Osteoblast (primary cell): ENCODE measurements at places on chromosomes 12 and 14. TPM values are rescaled to one million over a fixed set of nuclear protein-coding genes. Genes with fewer than 3 reads are reported as not detected.

MANSC4 gene
- total RNA-seq = not detected in 2 replicates

PROX2 gene
- not detected in 2 replicates for total RNA-seq

DNA sequence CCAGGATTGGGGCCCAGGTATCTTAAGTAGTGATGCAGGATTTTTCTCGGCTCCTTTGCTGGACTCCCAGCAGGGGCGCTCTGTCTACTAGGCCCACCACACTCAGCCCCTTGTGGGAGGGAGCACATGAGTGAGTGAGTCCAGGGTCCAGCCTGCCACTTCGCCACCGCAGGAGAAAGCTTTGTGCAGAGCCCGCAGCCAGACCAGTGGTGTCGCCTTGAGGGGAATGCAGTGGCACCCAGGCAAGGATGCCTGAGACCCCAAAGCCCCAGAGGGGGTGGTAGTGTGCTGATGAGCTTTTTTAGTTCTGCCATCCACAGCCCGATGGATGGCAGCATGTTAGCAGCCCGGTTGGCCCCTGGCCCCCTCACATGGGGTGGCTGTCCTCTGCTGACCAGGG is 5.4 kb upstream of the MRPS35 start:
- DNase-seq = no peak

DNA sequence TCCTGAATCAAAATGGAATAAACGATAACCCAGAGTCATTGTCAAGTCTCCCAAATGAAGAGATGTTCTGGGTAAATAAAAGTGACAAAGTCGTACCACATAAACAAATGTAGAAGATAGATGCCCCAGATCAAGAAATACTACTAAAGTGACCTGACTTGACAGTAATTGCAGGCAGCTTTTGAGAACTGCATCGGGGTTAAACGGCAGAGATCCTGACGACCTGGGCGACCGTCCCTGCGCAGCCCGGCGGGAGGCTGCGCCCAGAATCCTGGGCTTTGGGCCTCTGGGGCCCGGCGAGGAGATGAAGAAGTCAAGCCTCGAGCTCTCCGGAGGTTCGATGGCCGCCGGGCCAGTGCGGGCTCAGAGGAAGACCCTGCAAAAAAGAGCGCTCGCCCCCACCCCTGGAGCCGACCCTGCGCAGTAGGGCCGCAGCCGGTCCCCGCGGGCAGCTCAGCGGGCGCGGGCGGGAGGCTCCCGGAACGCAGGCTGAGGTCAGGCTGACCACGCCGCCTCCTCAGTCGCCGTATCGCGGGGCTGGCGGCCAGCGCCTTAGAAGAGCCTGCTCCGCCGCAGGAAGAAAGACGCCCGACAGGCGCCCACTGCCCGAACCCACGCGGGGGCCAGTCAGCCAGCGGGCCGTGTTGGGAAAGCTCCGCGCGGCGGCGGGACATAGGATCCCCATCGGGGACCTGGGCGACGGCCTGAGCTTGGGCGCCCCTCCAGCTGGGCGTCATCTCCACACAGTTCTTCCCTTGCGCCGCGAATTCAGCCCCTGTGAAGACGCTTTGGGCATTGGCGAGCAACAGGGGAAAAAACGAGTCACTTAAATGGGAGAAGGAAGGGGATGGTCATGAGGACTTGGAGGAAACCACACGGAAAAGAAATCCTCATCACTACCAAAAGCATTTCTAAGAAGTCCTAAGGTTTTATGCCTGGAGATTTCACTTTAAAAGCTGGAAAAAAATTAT is 16.0 kb downstream of the NKX2-1 start:
- peak; percentile 52 for DNase-seq

DNA sequence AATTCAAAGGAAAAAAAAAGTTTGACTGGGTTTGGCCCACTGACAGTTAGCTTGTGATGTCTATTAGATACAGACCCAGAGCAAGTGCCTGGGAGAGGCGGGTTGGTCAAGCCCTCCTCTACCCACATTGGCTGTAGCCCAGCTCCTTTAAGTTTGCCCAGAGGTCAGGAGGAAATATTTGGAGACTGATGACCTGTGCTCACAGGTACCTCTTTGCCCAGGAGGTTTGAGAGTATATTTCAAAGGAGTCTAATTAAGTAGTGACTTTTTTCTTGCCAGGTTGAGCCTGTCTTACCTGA is 21.8 kb upstream of the PDE1B start:
- DNase-seq = no peak

KRT81 gene
- total RNA-seq = 0.29 TPM in 1 of 2 replicates, not detected in the other

GRCh38 chr12:104571328-104571727 is 114.6 kb downstream of the CHST11 start:
- no peak for DNase-seq

TMEM121 gene
- total RNA-seq = 1.8 and 2.7 TPM in 2 replicates

SPPL3 gene
- 10.9 TPM in 2 replicates for total RNA-seq

- no peak for DNase-seq
Measured at GRCh38 chr14:25574628-25575325, 524.8 kb upstream of the STXBP6 start.

DNA sequence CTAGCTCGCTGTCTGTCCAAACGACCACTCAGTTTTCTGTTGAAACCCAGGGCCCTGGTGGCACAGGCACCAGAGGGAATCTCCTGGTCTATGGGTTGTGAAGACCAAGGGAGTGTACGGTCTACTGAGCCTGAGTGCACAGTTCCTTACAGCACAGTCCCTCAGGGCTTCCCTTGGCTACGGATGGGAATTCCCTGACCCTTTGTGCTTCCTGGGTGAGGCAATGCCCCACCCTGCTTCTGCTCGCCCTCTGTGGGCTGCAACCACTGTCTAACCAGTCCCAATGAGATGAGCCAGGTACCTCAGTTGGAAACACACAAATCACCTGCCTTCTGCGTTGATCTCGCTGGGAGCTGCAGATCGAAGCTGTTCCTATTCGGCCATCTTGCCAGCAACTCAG is 22.6 kb downstream of the GPHN start:
- no peak for DNase-seq

CREBL2 gene
- 47.0 and 54.5 TPM in 2 replicates for total RNA-seq

ENO2 gene
- 8.5 and 13.4 TPM in 2 replicates for total RNA-seq

OTUB2 gene
- total RNA-seq = 1.2 and 1.4 TPM in 2 replicates

DNA sequence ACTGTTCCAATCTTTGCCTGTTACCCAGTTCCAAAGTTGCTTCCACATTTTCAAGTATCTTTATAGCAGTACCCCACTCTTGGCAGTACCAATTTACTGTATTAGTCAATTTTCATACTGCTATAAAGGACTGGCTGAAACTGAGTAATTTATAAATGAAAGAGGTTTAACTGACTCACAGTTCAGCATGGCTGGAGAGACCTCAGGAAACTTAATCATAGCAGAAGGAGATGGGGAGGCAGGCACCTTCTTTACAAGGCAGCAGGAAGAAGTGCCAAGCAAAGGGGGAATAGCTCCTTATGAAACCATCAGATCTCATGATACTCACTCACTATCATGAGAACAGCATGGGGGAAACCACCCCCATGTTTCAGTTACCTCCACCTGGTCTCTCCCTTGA is 215.0 kb downstream of the SNAPC1 start:
- no peak for DNase-seq
